ENCODE measurements at places on chromosomes 5 and 9.

GRCh38 chr9:34899535-34900158 is 58.4 kb upstream of the PHF24 start:
- peak; percentile 80 for DNase-seq

DNA sequence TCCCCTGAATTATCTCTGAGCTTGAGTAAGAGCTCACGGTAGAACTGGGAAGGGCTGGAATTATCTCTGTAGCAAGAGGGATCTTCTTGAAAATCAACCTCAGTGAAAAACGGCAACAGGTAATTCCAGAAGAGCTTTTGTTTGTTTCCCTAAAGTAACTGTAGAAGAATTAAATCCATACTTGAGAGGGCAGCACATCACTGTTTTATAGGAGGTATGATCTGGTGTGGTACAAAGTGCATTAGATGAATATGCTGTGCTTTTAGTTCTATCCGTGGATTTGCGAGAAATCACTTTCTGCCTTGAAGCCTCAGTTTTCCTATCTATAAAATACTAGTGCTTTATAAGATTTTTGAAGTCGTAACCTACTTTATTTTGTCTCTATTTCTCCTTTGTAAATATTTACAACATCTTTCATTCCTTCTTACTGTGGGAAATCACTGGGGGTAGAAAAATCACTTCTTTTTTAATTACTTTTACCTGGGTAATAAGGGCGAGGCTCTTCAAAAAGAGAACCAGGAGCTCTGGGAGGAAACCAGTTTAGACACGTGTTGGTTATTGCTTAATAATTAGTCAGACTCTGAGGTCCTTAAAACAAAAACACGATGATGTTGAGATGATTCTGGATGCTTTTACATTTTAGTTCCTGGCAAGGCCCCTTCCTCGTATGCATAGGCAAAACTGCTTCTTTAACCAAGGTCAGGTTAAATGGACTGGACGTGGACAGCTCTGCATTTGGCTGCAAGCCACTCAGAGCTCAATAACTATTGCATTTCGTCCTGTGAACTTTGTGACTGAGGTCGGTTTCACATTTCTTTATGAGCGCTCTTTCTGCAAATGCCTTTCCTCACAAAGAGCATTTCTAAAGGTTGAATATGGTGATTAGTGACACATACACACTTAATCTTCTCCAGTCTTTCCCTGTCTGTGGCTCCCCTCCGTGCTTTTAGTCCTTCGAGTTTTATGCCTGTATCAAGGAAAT is 376.1 kb downstream of the BRINP1 start:
- no peak for DNase-seq

- DNase-seq: no peak
Observed at GRCh38 chr5:31124651-31125305, 68.7 kb upstream of the CDH6 start.

- DNase-seq: no peak
Observed at GRCh38 chr5:96187309-96188027, 225.8 kb upstream of the ELL2 start.

DNA sequence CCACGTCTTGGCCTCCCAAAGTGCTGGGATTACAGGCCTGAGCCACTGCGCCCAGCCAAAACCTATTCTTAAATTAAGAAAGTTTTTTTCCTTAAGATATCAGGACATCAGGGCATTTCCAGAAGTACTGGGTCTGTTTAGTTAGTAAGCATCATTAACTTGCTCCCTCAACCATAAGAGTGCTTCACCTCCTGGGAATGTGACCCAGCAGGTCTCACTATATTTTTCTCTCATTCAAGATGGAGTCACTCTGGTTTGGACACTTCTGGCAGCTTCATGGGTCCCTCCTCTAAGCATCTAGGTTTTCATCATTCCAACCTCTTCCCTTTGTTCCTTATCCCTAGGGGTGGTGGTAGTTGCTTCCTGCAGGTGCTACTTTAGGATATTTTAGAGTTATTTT is 10.3 kb upstream of the BRD3OS start:
- DNase-seq: no peak

DNA sequence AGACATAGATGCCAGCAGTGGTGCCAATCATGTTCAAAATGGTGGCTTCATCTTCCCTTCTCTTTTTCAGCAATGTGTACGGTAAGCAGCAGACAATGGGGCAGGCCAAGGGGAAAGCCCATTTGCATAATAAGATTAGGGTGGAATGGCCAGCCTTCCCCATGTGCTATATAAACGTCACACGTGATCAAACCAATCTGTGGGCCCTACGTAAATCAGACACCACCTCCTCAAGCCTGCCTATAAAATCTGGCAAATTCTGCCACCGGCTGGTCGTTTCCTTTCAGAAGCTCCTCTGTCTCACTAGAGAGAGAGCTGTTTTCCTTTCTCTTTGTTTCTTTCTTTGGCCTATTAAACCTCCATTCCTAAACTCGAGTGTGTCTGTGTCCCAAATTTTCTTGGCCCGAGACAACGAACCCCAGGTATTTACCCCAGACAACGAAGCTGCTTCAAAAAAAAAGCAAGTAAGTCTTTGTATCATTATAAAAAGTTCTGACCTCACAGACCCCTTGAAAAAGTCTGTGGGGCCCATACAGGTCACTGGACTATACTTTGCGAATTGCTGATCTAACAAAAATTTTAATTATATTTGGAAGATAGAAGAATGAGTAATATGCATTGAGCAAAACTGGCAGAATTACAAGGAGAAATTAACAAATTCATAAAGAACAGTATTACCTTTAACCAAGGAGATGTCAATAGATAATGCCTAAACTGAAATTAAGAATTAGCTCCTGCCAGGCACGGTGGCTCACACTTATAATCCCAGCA is 15.2 kb downstream of the ZBTB5 start:
- no peak for DNase-seq

GRCh38 chr5:143062379-143062778 is 292.2 kb downstream of the ARHGAP26 start:
- no peak for DNase-seq

GRCh38 chr5:72179028-72179815 is 71.9 kb downstream of the MAP1B start:
- no peak for DNase-seq

DNA sequence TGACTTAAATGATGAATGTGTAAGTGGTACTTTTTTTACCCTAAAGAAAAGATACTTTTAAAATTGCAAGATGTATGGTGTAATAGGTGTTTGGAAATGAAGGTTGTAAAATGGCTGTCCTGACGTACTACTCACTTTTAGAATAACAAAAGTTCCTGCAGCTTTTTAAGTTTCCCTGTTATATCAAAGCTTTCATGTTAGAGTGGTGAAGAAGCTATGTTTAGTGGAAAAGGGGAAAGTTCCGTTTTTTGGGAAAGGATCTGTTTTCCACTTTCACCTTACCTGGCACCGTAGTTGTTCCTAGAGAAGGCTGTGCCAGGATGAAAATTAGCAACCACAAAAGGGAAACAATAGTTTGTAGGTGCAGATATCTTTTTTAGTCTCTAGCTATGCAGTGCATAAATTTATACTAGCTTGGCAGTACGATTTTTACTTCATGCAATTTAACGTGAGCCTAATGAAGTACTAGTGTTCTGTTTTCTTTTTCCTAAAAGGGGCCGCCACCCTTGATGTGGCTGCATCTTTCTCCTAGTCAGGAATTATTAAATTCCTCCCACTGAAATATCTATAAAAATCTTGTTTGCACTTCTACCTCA is 1.3 kb downstream of the TNPO1 start:
- no peak for DNase-seq

- no peak for DNase-seq
Observed at GRCh38 chr9:130995086-130996011, 13.6 kb upstream of the LAMC3 start.

GRCh38 chr5:126988021-126988569 is 42.3 kb downstream of the MARCHF3 start:
- peak; percentile 21 for DNase-seq

GRCh38 chr5:111495159-111495558 is 17.2 kb downstream of the STARD4 start:
- DNase-seq: no peak

GRCh38 chr5:147578228-147579024 is 68.6 kb upstream of the DPYSL3 start:
- DNase-seq: no peak

DNA sequence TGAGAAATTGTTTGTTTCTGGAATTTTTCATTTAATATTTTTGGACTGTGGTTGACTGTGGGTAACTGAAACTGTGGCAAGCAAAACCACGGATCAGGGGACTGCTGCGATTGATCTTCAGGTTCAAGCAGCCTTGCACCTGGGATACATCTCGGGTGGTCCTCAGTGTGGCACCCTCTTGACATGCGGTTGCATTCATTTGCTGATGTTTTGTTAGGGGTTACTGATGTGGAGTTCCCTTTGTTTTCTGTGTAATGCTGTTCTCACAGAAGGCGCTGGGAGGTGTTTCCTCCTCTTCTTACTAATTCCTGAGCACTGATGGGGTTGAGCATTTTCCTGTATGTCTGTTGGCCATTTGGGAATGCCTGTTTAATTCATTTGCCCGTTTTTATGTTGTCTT is 60.4 kb downstream of the EHMT1 start:
- DNase-seq: no peak

GRCh38 chr9:20693068-20693467 is 9.0 kb downstream of the FOCAD start:
- DNase-seq: no peak

DNA sequence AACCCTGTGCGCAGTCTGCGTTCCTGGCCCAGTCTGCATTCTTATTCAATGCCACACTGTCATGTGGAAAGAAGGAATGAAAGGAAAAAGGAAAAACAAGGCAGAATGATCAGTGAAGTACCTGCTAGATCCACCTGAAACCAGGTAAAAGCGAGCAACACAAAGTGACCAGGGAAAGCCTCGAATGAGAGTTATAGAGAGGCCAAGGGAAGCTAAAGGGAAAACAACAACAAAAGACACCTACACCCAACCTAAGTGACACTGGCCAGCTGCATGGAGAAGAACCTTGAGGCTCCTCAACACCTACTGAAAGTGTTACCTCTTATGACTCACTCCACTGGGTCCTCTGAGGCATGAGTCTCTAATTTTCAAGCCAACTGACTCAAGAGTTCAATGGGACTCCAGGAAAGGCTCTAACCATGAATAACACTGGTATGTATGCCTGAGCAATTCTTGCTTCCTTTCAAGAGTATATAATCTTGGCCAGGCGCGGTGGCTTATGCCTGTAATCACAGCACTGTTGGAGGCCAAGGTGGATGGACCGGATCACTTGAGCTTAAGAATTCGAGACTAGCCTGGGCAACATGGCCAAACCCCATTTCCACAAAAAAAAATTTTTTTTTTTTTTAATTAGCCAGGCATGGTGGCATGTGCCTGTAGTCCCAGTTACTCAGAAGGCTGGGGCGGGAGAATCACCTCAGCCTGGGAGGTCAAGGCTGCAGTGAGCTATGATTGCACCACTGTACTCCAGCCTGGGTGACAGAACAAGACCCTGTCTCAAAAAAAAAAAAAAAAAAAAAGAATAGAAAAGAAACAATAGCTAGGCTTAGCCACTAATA is 29.0 kb downstream of the MTMR12 start:
- DNase-seq: peak; percentile 35

DNA sequence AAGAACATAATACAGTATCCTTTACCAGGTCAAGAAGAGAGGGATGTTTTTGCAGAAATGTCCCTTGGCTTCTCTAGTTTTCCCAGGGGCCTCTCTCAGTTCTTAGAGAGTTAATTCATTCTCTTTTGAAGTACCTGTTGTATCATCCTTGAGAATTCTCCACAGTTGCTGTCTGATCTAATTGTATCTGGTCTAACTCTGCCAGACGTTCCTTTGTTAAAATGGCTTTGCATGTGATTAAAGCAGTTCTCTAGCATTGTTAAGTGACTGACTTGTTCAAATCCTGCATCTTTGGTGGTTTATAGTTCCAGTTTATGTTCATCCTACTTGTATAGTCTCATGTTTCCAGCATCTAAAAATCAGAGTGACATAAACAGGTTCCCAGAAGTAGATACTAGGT is 65.0 kb downstream of the KIAA1958 start:
- DNase-seq: no peak

GRCh38 chr5:74556631-74557595 is 83.6 kb downstream of the ENC1 start:
- DNase-seq: no peak
